Adipocyte (in vitro differentiated cells): ENCODE measurements at places on chromosomes 5 and 9.

DNA sequence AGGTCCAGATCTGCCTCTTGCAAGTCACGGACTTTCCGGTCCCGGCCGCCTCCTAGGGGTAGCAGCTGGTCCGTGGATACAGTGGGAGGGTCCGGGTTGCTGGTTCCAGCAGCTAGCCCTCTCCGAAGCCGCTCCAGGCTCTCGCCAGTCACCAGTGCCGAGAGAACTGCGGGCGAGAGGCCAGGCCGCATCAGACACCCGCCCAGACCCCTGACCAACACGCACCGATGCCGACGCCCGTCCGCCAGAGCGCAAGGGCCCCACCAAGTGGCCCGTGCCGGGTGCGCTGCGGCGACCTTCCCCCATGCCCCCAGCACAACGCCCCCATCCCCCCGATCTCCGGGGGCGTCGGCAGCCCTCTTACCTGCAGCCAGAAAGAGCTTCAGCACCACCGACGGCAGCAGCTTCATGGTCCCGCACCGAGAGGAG lies 470 bp downstream of the HBEGF start:
- peak; percentile 67 for DNase-seq

DNA sequence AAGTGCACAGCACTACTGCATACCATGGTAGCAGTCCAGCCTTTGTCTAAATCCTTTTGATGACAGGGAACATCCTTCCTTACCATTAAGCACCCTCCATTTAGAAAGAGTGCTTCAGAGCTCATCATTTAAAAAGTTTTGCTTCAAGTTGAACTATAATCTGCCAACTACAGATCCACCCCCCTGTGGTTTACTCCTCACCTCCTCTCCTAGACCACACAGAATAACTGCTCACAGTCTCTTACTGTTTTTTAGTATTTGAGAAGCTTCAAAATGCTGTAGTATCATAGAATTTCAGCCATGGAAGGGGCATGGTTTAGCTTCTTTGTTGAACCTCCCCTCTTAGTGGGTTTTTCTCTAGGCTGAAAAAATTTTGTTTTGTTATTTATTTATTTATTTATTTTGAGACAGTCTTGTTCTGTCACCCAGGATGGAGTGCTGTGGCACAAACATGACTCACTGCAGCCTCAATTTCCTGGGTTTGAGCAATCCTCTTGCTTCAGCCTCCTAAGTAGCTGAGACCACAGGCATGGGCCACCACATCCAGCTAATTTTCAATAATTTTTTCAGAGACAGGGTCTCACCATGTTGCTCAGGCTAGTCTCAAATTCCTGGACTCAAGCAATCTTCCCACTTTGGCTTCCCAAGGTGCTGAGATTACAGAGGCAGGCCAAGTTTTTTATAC lies 384.3 kb upstream of the RFX3 start:
- DNase-seq = no peak

DNA sequence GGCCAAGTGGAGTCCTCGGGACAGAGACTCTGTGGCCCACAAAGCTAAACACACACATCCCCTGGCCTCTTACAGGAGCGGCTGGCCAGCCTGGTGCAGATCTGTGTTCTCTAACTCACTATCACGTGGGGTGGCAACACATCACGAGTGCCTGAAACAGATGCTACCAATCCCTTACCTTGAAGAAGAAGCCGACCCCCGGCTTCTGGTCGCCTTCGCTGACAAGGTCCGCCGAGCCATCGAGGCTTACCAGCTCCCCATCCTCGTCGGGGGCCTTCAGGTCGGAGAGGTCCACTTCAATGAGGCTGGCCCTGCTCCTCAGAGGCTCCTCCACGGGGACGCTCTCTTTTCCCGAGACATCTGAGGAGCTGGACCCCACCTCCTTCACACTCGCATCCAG lies 86.7 kb downstream of the CAMSAP1 start:
- DNase-seq = no peak

DNA sequence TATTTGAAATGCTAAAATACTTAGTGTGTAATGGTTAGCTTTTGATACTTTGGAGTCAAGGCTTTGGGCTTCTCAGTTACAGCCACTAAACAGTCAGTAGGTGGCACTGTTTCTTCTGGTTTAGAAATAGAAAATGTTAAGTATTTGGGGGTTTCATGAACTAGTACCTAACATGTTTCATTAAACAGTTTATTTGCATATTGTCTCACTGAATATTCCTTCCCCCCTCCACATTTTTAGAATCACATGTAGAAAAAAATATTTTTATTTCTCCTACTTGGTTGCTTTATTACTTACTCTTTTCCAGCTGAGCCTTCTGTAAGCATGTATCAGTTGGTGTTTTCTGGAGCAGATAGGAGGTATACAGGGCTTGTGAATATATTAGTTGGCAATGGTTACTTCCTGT lies 48.0 kb downstream of the IPO11 start:
- peak; percentile 84 for DNase-seq

GRCh38 chr9:34995670-34996060 lies 6.1 kb downstream of the DNAJB5 start:
- peak; percentile 41 for DNase-seq

GRCh38 chr5:121027636-121028035 lies 563.5 kb downstream of the PRR16 start:
- DNase-seq = no peak

DNA sequence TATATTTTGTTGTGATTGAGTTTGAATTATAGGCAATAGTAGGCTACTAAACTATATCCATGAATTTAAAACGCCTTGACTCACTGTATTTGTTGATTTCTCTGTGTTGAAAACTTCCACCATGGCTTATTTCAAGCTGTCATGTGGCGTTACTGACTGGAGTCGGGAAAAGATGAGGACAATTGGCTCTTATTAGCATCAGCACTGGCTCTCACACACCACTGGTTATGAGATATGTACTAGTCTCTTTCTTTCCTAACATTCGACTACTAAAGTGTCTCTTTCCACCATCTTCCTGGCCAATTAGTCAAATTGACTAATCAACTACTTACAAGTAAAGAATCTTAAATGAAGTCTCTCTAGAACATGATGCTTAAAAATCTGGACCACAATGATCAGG lies 9.1 kb upstream of the DAB2 start:
- DNase-seq = no peak

DNA sequence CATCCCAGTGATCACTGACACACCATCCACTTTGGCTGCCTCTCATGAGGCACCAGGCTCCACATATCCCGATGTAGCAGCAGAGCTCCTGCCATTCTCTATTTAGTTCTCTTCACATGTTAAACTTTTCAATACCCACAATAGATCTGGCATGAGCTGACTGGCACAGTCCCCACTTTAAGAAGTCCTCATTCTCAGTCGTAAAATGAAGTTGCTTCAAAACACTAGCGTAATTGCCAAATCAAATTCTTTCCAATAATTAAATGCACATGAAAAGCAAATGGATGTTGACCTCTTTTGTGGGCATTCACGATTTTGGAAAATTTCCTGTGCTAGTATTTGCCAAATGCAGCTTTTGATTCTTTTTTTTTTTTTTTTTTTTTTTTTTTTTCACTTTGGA lies 32.4 kb downstream of the HAPLN1 start:
- DNase-seq = no peak

- no peak for DNase-seq
Measured at GRCh38 chr5:158676642-158677469, 422.9 kb downstream of the EBF1 start.

- peak; percentile 28 for DNase-seq
Measured at GRCh38 chr5:113249206-113249605, 185.6 kb downstream of the TSSK1B start.

- no peak for DNase-seq
Measured at GRCh38 chr5:176685010-176685409, 37.7 kb downstream of the TSPAN17 start.

DNA sequence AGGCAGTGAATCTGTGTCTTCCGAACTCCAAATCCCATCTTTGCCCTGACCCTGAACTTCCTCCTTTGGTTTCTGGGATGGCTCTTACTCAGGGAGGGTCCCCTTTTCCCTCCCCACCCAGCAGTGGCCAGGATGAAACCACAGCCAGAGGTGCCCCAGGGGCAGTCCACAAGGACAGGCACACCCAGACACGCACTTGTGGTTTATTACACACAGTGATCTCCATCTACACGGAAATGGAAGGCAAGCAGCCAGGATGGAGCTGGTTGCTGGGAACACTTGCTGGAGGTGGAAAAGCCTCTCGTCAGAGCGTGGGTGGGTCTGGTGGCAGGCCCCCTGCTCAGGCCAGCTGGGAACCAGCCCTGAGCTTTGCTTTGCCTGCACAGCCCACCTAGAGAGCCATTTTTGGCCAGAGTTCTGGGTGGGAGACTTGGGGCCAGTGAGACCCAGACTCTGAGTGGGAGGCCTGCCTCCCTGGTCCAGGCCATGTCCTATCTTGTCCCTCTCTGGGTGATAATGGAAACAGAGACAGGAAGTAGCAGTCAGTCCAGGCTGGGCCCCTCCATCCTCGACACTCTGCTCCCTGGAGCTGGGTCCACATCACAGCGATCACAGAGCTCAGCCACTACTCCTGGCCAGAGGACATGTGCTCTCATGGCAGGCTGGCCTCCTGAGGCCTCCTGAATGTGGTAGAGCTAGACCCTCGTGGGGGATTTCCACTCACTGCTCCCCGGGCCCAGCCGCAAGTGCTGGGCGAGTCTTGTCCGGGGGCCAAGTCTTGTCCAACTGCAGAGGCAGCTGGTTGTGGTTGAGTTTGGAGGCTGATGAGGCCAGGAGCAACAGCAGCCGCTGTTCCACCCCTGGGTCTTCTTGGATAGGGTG lies 5.1 kb upstream of the PHYKPL start:
- DNase-seq = peak; percentile 32

DNA sequence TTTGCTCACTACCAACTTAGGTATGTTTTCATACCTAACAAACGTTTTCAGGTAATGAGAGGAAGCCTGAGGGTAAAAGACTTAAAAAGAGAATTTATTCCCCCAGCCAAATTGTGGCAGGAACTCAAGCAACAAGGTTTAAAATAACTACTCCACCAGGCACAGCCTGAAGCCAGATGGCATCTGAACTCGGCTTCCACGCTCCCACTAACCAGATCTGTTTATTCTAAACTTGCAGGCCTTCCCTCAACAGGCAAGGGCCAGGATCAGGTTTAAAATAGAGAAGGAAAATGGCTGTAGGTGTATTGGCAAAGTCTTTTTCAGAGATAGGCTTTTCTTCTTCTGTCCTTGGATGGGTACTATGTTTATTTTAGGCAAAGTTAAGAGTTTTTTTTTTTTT lies 89.4 kb downstream of the OTULIN start:
- DNase-seq = no peak

- no peak for DNase-seq
Measured at GRCh38 chr9:114134827-114135396, 20.4 kb upstream of the COL27A1 start.

DNA sequence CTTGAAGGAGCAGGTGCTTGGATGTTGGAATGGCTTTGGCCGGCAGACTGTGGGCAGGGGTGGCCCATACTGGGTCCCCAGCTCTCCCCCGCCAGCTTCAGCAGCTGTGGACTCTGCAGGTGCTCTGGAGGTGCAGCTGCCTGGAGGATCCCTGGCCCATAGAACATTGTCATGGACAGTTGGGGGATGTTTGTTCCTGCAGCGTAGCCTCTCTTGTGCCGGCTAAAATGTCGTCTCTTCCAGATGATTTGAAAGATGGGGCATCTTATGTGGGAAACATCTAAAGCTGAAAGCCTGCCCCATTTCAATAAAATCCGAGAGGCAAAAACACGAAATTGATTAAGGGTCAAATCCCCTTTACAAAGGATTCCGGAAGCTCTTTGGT lies 13.5 kb upstream of the SLC6A19 start:
- DNase-seq = no peak

DNA sequence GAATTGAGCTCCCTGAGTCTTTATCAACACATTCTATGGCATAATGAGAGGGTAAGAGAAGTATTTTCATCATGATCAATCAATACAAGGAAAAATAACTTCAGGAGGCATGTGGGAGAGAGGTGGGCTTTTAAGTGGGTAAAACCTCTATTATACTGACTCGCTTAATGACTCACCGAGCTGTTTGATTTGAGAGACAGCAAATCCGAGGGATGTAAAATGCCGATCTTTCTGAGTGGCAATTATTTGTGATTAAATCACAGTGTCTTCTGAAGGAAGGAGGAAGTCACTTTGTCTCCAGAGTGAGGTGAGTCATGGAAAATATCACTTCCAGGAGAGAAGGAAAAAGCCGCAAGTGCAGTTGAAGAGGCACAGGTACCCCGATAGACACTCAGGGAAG lies 320.4 kb downstream of the DRD1 start:
- DNase-seq = no peak

DNA sequence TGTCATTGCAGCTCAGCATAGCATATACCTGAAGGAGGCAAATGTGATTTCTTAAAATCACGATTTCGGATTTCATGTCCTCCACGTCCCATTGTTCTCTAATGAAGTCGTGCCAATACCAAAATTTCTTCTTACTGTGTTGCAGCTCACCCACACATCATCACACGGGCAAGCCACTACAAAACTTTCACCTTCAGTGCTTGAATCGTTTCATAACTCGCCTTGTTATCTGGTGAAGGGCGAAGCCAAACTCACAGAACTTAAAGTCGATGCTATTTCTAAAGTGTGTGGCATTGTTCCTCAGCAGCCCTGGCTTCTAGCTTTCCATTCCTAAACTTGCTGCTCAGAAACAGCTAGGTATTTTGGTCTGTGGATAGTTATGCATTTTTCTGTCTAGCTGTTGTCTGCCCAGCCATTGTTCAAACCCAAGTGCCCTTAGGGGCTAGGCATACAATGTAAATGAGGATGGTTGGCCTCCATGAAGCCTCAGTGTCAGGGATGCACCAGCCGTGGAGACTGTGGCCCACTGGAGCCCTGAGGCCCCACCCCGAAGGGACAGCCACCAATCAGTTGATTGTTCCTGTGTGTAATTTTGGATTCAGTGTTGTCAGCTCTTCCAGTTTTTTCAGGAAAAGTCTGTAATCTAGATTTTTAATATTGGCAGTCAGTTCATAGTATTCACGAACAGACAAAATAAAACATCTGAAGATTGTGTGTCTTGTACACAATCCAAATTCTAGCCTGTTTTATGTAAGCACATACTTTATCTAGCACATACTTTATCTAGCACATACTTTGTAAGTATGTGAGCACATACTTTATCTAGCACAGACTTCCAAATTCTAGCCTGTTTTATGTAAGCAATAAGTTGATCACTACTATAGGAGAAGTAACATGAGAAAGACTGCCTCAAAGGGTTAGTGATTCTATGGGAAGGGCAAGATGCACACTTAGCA lies 112.8 kb downstream of the DAPK1 start:
- peak; percentile 54 for DNase-seq

DNA sequence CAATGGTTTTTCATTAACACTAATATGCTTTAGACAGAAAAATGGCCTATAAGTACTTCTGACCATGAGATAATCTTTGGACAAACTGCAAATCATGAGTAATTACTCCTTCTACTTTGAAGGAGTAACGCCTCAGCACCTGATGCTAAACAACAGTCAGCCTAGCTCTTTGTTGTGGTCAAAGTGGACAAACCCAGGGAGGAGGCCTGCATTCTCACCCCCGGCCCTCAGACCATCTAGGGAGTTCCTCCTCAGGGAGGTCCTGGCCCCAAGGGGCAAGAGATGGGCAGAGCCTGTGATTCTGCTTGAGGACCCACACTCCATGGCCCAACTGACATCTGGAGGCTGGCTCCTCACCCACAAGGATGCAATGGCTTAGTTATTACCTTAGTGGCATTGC lies 48.2 kb upstream of the ANGPTL2 start:
- no peak for DNase-seq
